ENCODE measurements at places on chromosomes 3 and 15.

- no peak for DNase-seq
Measured at GRCh38 chr3:133851266-133851906, 44.3 kb downstream of the RAB6B start.

GRCh38 chr3:133894353-133895207 lies 1.1 kb downstream of the RAB6B start:
- DNase-seq, result no peak

DNA sequence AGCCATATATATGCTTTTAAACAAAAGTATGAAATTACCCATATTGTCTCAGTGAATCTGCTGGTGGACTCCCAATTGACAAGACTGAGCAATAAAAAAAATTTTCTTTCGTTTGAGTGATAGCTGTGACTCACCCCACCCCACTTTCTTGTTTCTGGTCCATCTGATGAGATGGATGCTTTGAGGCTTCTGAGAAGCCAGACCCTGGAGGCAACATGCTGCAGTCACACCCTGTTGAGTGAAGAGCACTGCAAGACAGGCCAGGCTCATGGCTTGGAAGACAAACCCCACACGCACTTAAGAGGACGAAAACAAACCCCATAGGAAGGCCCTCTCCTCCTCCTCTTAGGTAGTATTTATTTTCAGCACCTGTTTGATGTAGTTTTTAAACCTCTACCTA lies 276.0 kb upstream of the TTC14 start:
- no peak for DNase-seq

GRCh38 chr3:152909180-152909883 lies 74.4 kb downstream of the P2RY1 start:
- DNase-seq, result no peak

DNA sequence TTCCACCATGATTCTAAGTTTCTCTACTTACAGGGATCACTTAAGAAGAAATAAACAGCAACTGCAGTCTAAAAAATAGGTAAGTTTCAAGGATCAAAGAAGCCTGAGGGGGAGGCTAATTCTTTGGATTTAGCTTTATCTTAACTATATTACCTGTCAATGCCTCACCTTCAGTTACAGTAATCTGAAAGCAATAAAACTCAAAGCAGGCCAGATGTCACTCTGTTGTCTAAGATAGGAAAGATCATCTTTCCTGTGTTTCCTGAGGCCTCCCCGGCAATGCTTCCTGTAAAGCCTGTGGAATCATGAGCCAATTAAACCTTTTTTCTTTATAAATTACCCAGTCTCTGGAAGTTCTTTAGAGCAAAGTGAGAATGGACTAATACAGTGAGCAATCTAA lies 60.2 kb downstream of the NPTN start:
- DNase-seq, result no peak

GRCh38 chr15:57320631-57321220 lies 55.6 kb upstream of the CGNL1 start:
- no peak for DNase-seq

- no peak for DNase-seq
Measured at GRCh38 chr3:8363200-8363599, 138.4 kb upstream of the LMCD1 start.

- no peak for DNase-seq
Measured at GRCh38 chr15:31324806-31325594, 1.6 kb upstream of the KLF13 start.

DNA sequence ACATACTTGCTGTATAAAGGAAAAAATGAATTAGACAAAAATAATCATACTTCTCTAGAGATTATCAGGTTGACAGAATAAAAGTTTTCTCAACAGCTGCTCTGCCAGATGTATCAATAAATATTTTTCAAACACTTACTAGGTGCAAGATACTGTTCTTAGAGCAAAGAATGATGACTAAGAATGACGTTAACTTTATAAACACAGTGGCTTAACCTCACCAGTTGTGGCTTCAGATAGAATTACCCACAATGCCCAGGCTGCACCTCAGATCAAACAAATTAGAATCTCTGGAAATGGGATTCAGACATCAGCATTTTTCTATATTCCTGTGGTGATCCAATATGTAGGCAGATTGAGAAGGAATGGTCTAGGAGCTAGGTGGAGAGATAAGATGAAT lies 422.4 kb upstream of the ATP11B start:
- DNase-seq, result no peak

- DNase-seq, result no peak
Measured at GRCh38 chr3:113536627-113537101, 4.3 kb downstream of the SIDT1 start.

All from activated CD8-positive, alpha-beta memory T cell treated with anti-CD3 and anti-CD28 coated beads for 1 hour (primary cell).